ENCODE measurements at places on chromosomes 16 and 17.

DNA sequence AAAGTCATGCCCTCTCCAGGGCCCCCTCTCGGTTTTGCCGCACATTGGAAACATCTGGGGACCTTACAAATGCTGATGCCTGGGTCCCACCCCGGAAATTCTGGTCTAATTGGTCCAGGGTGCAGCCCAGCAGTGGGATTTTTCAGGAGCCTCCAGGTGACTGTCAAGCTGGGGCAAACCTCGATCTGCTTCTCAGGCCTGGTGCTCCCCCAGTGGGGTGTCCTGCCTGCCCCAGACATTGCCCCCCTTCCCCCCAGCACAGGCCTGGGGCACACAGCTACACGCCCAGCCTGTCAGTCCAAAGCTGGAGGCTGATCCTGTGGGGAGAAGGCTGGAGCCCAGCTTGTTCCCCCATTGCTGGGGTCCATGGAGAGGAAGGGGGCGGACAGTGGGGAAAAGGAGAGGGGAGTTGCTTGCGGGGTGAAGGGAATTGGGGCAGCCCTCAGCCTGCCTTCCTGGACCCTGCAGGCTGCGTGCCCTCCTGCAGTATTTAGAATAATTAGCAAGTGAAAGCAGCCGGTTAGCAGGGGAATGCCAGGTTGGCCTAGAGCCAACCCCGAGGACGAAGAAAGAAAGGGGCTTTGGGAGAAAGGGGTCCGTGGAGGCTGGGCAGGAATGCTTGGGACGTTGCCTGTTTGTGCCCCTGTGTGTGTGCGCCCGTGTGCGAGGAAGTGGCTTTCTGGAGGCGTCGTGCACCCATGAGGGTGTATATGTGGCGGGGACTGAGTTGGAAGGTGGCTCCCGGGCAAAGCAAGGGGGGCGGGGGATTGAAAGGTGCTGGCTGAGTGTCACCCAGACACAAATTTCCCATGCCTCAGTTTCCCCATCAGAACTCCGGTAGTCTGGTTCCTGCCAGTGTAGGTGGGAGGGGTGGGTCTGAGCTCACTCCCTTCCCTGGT lies 5.9 kb downstream of the FOXJ1 start:
- DNase-seq = no peak

DNA sequence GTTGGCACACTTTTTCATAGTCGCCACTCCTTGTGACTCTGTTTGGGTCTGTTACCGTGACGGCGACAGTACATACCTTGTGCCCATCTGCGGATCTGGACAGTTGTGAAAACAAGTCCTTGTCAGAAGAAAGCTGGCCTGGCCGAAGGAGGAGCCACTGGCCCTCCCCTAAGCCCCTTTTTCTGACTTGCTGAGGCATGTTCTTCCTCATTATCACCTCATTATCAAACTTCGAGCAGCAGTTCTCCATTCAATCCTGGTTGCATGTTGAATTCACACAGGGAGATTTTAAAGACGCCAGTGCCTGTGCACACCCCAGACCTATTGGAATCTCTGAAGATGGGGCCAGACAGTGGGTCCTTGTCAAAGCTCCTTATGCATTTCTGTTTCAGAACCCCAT lies 61.1 kb downstream of the CYLD start:
- no peak for DNase-seq

GRCh38 chr16:58413359-58413758 lies 21.1 kb downstream of the GINS3 start:
- no peak for DNase-seq

GRCh38 chr16:3788711-3789374 lies 71.5 kb upstream of the TRAP1 start:
- no peak for DNase-seq

GRCh38 chr17:45073414-45074070 lies 12.4 kb downstream of the NMT1 start:
- no peak for DNase-seq

DNA sequence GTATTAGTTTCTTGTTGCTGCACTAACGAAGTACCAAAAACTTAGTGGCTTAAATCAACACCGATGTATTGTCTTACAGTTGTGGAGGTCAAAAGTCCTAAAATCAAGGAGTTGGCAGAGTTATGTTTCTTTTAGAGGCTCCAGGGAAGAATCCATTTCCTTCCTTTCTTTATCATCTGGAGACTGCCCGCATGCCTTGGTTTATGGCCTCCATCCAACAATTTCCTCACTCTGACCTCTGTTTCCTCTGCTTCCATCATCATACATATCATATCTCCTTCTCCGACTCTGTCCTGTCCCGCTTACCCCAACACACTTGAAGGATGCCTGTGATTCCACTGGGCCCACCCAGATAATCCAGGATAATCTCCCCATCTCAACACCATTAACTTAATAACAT lies 627.8 kb downstream of the KCNJ2 start:
- no peak for DNase-seq

- no peak for DNase-seq
Observed at GRCh38 chr17:32954477-32954876, 26.5 kb downstream of the TMEM98 start.

GRCh38 chr17:76968707-76969597 lies 100.7 kb downstream of the MGAT5B start:
- DNase-seq = no peak

DNA sequence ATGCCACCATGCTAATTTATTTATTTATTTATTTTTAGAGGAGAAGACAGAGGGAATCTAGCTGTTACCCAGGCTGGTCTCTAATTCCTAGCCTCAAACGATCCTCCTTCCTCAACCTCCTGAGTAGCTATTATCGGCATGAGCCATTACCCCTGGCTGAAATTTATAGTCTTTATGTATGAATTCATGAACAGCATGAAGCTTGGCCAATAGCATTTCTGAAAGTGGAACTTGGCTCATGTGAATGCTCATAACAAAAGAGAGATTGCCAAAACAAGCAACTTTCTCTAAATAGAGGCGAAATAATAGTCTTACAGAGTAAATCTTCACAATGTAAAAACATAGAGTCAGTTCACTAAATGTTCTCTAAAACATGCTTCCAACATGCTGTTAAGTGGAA lies 30.1 kb upstream of the SMURF2 start:
- no peak for DNase-seq

GRCh38 chr16:78836802-78837491 lies 737.5 kb downstream of the WWOX start:
- DNase-seq = no peak

DNA sequence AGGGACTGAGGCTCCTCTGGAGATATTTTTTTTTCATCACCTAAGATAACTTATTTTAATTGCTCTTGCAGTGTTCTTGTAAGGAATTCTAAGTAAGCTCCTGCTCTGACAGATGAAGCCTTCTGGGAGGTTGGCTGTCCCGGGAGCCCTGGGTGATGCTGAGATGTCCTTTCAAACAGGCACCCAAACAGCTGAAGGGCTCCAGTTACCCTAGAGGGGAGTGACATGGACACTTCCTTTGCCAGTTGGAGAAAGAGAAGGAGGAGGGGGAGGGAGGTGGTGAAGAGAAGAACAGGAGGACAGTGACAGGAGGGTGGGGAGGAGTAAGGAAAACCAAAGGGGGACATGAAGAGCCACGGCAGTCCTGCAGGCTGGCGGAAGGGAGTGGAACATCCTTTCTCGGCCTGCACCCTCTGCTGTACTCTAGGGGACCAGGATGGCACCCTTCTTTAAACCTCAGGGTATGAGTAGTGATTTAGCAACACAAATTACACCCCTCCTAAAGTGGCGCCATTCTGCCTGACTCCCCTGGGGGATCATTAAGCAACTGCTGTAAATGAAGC lies 51.8 kb downstream of the MYH3 start:
- DNase-seq = no peak

GRCh38 chr16:85805442-85806045 lies 6.0 kb downstream of the COX4I1 start:
- DNase-seq = no peak

- no peak for DNase-seq
Observed at GRCh38 chr17:17512866-17513265, 16.7 kb upstream of the RASD1 start.

GRCh38 chr17:46033392-46033791 lies 34.3 kb downstream of the STH start:
- DNase-seq = no peak

- DNase-seq = no peak
Observed at GRCh38 chr17:66444031-66444430, 141.6 kb downstream of the PRKCA start.

- DNase-seq = no peak
Observed at GRCh38 chr17:29412780-29413565, 22.8 kb downstream of the TAOK1 start.

- DNase-seq = no peak
Observed at GRCh38 chr16:58882292-58882691, 148.2 kb upstream of the GOT2 start.

DNA sequence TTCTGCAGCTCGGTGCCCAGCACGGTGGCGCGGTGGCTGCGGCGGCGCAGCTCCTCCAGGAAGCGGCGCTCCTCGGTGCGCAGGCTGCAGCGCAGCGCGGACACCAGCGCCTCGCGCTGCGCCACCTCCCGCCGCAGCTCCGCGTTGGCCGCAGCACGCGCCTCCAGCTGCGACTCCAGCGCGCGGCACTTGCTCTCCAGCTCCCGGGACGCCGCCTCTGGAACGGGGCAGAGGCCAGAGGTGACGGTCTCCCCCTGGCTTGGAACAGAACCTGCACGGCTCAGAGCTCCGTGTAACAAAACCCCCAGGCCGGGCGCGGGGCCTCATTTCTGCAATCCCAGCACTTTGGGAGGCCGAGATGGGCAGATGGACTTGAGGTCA lies 13.2 kb upstream of the CLUH start:
- DNase-seq = no peak

GRCh38 chr17:59811209-59811608 lies 81.5 kb downstream of the TUBD1 start:
- no peak for DNase-seq

- DNase-seq = no peak
Observed at GRCh38 chr17:37698911-37699255, 46.0 kb downstream of the HNF1B start.

GRCh38 chr17:31857920-31858641 lies 963 bp downstream of the COPRS start:
- DNase-seq = no peak

DNA sequence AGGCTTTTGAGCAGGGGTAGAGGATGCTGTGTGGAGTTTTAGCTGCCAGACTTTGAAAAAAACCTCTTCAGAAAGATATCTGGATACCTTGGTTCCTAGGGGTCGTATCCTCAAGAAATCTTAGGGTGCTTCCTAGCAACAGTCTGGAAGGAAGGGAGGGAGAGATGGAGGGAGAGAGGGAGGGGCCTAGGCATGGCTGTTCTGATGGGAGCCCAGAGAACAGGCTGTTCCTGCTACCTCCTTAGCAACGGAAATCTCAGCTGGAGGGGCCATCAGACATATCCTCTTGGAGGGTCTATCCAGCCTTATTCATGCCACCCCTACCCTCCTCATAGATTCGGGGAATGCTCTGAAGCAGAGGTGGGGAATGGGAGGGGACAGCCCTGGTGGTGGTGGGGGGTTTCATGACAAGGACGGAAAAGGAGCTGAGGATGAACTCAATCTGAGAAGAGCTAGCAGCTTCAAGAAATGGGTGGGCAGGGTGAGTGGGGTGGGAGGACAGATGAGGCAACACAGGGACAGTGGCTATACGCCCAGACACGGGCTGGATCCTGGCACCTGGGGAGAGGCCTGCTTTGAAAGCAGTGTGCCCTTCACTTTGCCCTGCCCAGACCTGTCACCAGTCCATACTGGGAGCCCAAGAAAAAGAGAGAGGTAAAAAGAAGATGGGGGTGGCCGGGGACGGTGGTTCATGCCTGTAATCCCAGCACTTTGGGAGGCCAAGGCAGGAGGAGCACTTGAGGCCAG lies 2.9 kb upstream of the THRA start:
- no peak for DNase-seq

DNA sequence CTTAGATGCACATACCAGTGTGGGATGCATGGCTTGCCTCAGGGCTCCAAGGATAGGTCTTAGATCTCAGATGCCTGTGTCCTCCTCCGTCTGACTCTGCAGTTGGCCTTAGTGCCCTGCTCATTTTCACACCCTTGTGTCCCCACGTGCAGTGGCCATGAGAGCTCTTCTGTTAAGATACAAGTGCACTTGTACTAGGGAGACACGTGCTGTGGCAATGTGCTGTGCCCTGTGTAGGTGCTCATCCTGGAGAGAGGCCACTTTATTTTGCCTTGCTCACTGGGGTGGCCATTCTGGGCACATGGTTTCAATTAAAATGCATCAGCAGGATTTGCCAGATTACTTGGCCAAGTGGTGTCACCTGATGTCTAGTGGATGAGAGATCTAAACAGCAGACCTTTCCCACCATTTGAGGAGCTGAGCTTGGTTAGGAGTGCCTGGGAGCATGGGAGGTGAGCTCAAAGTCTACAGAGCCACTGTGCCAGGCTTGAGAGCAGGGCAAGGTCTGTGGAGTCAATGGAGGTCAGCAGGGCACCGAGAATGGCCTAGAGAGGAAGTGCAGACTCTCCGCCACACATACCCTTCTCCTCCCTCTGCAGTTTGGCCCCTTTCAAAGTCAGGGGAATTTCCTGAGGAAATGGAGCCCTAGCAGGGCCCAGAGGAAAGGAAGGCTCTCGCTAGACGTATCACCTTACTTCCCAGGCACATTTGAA lies 25.2 kb upstream of the SMPD3 start:
- no peak for DNase-seq

GRCh38 chr16:57031156-57031555 lies 41.8 kb downstream of the NLRC5 start:
- no peak for DNase-seq

DNA sequence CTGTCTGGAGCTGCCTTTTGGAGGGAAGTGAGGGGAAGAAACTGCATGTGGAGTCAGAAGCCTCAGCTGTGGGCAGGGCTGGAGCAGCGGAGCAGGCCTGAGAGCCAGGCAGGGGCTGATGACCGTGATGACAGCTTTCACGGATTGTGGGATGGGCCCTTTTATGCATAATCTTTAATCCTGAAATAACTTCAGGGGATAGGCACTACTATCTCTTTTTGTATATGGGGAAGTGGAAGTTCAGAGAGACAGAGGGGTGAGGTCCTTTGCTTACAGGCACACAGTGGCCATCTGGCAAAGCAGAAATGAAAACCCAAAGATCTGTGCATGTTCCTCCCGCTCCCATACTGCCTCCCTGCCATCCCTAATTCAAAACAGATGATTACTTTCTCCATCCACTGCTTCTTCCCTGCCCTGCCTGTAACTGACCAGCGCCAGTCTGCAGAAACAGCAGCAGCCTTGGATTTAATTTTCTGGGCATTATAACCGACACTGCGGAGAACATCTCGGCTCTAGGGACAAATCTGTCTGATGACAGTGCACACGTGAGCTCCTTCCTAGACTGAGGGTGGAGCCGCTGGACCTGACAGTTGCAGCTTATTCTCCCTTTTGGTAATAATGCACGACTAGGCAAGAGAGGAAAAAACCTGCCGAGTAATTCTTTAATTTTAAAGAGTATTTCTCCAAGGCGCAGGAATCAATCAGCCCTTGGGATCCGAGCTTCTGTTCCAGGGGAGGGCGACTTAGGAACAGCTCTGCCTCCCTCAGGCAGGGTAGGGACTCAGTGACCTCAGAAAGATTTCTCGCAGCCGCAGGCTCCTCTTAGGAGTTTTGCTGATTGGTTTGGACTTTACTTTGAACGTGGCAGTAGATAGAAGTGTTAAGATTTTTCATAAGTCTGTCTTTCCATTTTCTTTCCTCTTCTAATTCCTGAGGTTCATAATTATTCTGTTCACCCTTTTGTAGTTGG lies 95.4 kb downstream of the UTP18 start:
- no peak for DNase-seq
